ENCODE measurements at places on chromosomes 4 and X.

DNA sequence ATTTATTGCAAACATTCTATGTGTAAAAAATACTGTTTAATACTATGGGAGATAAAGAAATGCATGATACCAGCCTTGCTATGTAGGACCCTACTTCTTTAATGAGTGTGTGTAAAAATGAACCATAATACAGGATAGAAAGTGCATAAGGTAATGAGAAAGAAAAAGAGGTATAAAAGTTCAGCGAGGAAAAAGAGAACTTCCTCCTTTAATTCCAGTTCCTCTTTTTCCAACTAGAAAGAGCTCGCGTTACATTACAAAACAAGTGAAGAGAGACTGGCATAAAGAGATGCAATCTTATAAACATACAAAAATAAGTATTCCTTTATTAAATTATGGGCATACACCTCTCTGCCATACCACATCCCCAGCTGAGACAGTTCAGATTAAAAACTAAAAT, 77.4 kb downstream of the ANKRD17 start:
- no peak for DNase-seq

DNA sequence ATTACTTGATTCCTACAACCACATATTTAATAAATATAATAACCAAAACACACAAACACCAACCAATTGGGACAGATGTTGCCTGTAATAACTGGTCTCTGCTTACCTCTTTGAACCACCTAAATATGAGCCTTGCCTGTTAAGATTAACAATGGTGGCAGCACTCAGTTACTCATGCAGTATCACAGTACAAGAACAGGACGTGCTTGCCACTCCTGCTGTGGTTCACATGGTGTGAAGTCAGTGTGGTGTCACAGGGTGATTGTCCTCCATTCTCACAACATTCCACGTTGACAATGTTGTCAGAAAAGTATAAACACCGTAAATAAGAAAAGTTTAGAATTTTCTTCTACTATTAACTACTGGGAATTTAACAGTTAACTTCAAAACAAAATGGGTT, 365.0 kb downstream of the PPP3CA start:
- no peak for DNase-seq

DNA sequence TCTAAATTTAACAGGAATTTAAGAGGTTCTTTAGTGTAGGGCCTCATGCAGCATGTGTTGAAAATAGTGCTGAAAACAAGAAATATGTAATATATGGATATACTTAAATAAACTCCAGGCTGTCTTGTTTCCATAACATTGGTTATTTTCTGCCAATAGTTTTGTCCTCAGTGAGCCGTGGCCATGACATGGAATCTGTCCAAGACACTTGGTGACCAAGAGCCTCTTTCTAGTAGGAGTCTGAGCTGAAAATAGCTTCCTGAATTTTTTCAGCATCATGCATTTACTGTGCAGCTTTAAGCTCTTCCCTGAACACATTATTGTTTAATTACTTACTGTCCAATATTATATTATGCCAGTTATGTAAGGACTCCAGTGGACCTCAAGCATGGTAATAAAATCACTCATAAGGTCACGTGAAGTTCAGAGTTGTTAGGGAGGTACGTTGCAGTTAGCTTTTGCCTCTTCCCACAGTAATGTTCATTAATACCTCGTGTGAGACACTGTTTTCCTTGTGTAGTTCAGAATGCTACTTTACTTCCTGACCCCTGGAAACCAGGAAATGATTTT, 488.2 kb downstream of the GRID2 start:
- DNase-seq = no peak

GRCh38 chr4:15168759-15169158, 166.5 kb downstream of the CPEB2 start:
- DNase-seq = no peak

GRCh38 chr4:150141756-150142155, 63.5 kb downstream of the DCLK2 start:
- no peak for DNase-seq

- no peak for DNase-seq
These were observed 11.4 kb downstream of the MCUB start for GRCh38 chr4:109571494-109571893.

DNA sequence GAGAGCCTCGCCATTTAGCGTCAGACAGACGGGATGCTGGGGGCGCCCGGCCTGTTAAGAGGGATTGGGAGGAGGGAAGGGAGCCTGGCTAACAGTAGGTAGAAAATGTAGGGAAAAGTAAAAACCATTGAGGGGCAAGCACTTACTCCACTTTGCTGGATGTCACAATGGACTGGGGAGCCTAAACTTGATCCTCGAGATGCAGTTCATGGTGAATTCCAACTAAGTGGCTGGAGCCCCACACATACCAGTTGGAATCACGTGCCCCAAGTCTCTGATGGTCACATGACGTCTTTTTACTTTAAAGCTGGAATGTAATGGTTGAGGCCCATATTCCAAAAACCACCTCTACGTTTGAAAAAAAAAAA, 1.5 kb downstream of the PLS3 start:
- DNase-seq = peak; percentile 13

GRCh38 chr4:8228319-8229250, 29.5 kb downstream of the SH3TC1 start:
- DNase-seq = no peak

- peak; percentile 46 for DNase-seq
These were observed 26.8 kb upstream of the GK start for GRCh38 chrX:30626402-30626801.

DNA sequence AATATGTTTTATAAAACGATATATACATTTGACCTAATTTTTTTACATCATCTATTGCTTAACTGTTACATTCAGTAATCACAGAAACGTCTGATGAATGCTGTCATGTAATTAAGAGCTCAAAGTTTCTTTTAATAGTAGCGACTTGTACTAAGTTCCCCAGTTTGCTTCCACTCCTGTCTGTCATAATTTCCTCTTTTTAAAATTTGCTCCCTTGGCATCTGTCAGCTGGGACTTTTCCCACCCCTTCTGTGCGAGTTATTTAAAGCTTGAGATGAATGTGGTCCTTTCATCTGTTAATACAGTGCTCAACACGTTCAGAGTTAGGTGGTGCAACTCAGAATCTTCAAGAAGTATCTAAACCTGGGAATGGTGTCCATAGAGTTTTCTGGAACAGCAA, 1.2 kb downstream of the RAP1GDS1 start:
- DNase-seq = no peak

DNA sequence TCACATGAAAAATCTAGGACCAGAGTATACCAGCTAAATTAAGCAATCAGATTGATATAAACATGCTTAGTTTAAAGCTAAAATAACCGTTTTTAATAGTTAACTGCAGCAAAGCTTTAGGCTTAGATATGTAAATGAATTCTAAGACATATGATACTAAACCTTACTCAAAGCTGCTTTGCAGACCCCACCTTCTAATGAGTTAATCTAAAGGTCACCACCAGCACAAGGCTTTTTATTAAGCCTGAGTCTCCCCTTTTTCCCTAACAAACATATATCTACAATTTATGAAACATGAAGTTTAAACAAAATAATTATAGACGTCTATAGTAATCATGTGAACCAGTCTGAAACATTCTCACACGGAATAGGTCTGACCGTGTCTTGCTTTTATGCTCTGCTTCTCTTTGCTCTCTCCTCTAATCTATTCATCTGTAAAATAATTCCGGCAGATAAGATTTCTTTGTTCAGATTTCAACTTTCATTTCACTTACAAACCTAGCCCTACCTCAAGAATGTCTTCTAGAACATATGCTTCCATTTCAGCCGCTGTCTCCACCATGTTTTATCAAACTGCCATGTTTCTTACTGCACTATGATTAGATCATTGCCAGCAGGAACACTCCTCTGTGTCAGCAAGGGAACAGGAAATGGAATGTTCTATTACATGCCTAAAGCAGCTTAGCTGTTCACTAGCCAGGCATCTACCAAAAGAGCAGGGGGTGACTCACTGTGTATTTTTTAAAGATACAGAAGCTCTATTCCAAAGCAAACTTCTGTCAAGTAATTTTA, 35.9 kb downstream of the ANKRD17 start:
- DNase-seq = peak; percentile 75

DNA sequence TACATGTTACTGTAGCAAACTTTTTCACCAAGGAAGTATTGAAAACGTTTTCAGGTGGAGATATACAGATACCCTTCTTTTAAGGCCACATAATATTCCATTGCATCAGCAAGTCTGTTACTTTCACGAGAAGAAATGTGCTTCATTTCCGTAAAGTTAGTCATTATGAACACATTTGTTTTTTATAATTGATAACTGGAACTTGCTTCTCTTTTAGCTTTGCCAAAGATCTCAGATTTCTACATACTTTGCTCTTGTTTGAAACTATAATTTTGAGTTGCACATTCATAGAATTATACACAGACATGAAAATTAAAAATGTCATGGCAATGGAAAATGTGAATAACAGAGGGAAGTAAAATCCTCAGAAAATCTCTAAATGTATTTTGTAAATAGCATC, 128.7 kb upstream of the GIMD1 start:
- no peak for DNase-seq

DNA sequence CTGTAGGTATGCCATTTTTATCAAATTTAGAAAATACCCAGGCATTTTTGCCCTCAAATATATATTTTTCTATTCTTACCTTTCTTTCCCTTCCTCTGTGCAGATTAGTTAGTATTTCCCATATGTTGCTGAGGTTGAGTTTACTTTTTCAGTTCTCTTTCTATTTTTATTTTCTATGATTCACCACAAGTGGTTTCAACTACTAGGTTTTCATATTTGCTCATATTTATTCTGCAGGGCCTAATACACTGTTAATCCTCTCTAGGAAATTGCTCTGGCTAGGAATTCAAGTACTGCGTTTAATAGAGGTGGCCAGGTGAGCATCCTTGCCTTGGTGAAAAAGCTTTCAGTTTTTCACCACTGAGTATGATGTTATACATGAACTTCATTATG, 1535.3 kb upstream of the PCDH10 start:
- no peak for DNase-seq

DNA sequence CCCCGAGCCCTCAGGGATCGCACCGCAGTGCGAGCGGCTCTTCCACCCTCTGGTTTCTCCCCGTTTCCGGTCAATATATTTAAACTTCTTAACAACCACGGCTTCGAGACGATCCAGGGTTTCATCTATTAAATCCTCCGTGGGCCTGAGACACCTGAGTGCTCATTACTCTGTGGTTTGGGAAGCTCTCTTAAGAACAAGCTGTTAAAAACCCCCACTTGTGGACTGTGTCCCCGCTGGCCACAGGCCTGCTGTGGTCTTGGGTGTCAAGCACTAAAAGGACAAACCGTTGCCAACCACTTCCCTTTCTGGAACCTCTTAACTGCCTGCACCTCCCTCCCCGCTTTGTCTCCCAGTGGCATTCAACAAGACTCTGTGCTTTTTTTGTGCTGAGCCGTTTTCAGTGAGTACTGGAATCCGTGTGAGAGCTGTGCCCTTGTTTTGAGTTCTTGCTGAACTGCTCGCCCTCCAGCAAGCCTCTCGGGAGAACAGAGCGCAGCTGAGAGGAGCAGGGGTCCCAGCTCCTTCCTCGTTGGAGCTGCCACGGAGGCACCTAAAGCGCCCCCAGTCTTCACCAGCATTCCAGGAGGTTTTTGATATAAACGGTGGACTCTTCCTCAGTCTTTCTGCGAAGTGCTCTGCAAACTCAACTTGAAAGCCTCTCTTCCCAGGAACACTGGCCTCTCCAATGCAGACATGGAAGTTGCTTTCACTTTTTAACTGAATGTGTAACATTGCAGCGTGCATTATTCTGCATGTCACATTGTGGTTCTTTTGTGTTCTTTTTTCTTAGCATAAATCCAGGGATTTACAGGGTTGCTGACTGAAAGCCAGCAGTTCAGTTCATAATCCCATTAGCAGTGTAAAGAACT, 691 bp upstream of the IGFBP7 start:
- no peak for DNase-seq

DNA sequence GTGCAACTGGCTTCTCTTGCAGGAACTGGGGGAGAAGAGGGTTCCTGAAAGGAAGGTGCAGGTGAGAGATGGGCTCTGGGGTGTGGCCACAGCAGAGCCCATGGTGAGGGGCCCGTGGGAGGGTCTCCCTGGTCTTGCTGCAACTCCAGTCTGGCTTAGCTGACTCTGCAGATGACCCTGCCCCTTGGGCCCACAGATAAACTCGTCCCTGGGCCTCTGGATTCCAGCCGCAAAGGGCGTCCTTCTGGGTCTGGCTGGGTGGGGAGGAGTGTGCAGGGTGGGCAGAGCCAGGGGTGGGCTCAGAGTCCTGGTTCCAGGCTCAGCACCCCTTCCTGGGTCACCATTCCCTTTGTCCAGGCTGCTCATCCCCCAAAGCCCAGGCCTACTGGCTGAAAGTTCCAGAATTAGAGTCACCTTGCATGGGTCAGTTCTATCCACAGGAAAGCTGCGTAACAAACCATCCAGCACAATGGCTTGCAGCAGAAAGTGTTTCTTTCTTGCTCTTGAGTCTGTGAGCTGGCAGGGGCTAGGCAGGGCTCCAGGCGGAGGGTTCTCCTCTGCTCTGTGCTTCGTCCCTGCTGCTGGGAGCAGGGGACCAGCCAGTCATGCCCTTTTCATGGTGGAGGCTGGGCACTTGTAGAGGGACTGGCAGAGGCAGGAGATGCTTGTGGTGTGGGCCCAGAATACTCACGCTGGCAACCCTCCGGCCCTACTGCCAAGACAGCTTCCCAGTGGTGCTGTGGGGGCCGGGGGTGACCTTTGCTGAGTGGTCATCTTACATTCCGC, 43.5 kb upstream of the ADRA2C start:
- DNase-seq = no peak

GRCh38 chrX:130299279-130300009, 30.7 kb upstream of the ZNF280C start:
- DNase-seq = no peak

GRCh38 chrX:20140420-20140819, 1.2 kb downstream of the EIF1AX start:
- no peak for DNase-seq

GRCh38 chr4:171857302-171858012, 44.3 kb downstream of the GALNTL6 start:
- DNase-seq = no peak

DNA sequence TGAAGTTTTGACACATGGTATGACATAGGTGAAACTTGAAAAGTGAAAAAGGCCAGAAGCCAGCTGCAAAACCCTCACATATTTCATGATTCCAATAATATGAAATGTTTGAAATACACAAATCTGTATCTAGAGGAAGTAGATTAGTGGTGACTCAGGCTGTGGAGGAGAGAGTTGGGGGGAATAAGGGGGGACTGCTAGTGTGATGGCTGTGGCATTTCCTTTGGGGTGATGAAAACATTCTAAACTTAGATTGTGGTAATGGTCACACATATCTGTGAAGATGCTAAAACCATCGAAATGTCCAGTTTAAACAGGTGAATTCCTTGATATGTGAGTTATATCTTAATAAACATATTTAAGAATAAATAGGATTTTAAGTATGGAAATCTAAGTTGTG, 343.5 kb upstream of the SFRP2 start:
- no peak for DNase-seq

- DNase-seq = no peak
These were observed 7.0 kb downstream of the CYBB start for GRCh38 chrX:37786624-37787422.

DNA sequence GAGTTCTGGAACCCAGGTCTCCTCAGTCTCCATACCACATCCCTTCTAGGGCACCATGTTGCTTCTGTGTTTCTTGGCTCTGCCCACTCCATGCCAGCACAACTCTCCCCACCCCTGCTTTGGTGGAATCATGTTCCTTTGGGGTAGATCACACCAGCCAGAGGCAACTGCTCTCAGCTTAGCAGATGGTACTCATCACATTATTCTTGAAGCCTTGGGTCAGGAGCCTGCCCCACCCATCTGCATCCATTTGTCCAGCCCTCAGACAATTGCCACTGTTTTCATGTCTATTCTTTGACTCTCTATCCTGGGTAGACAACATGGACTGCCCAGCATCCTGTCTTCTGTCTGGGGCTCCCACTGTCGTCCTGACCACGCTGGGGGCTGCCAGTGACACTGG, 147.6 kb downstream of the PTTG2 start:
- DNase-seq = no peak

Data from HepG2 (cell line).